ENCODE measurements at places on chromosomes 7 and 10.

- no peak for DNase-seq
Measured at GRCh38 chr10:46282842-46283574, 3.8 kb upstream of the ANTXRL start.

GRCh38 chr10:33600381-33600780, 265.9 kb upstream of the NRP1 start:
- DNase-seq = no peak

DNA sequence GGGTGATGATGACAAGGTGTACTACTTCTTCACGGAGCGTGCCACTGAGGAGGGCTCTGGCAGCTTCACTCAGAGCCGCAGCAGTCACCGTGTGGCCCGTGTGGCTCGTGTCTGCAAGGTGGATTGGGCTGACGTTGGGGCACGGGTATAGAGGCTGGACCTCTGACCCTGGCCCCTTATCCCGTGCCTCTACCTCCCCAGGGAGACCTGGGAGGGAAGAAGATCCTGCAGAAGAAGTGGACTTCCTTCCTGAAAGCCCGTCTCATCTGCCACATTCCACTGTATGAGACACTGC, 8.4 kb downstream of the MRPL43 start:
- no peak for DNase-seq

- DNase-seq = no peak
Measured at GRCh38 chr7:36535866-36536664, 146.4 kb downstream of the ANLN start.

DNA sequence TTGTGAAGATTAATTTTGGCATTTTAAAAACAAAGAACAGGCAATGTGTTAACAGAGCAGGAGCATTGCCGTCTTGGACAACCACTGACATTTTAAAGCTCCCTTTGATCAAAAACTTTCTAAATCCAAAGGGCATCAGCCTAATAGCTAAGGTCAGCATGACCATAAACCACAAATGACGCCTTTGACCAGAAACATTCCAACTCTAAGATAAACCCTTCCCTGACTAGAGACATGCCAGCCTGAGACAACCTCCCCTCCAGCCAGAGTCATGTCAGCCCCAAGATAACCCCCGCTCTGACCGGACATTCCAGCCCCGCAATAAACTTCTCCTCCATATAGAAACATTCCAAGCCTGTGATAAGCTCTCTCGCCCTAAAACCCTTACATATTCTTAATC, 949.4 kb upstream of the POT1 start:
- no peak for DNase-seq

DNA sequence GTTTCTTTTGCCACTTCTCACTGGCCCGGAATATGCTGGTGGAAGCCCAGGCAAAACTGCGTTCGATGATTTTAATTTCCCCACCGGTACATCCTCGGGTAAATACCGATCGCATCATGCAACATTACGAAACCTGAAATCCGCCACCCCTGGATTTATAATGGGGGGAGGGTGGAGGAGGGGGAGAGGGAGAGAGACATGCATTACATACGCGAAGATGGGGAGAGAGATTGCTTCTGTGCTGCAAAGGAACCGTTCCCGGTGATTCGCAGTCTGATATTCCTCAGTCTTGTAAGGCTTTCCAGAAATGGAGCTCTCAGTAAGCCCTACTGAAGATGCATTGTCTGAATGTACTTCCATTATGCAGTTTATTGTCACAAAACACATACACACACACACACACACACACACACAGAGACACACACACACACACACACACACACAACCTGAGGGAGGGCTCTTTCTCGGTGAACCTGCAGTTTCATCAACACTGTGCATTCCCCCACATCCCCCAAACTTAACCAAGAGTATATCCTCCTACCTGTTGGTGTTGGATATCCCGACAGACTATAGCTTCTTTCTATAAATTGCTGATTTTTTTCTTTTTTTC, 741 bp downstream of the GPR85 start:
- DNase-seq = no peak

- no peak for DNase-seq
Measured at GRCh38 chr10:96216775-96217174, 54.6 kb downstream of the BLNK start.

DNA sequence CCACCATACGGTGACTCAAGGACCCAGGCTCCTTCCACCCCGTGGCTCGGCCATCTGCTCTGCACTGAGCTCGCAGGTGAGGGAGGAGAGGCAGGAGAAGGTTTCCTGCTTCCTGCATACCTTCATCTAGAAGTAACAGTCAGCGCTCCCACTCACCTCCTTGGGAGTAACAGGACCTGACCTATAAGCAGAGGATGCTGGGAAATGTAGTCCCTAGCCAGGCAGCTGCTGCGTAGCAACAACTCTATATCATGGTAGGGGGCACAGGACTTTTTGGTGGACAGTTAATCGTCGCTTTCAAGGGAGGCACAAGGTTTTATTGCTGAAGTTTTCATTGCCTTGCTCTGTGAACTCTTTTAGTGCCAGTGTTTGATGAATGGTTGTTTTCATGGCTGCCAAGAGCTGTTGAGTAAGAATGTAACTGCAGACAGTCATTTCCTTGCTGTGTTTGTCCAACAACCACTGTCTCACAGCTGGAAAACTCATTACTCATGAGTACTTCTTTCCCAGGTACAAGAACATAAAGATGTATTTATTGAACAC, 10.2 kb upstream of the ZFYVE27 start:
- no peak for DNase-seq
